ENCODE measurements at places on chromosomes 2 and 18.

GRCh38 chr2:188813315-188813714, 160.9 kb upstream of the COL3A1 start:
- no peak for DNase-seq

DNA sequence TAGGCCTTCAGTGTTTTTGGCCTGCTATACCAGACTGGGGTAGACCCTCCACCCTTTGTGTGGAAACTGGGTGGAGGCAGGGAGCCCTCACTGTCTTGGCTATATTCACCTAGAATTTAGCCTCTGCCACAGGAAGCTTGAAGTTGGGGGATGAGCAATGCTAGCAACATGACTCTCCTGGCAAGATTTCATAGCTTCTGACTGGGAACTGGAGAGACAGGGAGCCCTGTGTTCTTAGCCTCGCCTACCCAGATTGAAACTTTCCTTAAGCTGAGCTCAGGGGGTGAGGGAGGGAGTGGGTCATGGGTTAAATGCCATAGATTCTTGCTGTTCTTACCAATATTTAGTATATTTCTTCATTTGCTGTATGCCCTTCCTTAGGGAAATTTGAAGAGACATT, 46.8 kb upstream of the FAM98A start:
- DNase-seq: no peak

- no peak for DNase-seq
Measured at GRCh38 chr2:85905187-85905666, 16.4 kb upstream of the ST3GAL5 start.

DNA sequence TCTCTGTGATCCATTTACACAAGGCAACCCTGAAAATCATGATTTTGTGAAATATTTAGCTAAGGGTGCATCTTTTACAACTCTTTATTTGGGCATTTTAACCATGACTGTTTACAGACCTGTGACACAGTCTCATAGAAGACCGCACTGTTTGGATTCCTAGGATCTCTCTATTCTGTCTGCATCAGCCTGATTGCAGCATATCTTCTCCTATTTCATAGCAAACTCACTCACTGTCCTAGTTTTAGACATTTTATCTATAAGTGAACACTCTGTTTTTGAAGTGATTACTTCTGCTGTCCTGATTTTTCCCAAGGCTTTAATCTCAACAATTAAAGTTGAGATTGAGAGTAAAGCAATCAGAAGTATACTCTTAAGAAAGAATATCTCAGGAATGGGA, 56.2 kb downstream of the CAVIN2 start:
- DNase-seq: no peak

- DNase-seq: peak; percentile 95
Measured at GRCh38 chr2:71548646-71549425, 95.5 kb downstream of the DYSF start.

DNA sequence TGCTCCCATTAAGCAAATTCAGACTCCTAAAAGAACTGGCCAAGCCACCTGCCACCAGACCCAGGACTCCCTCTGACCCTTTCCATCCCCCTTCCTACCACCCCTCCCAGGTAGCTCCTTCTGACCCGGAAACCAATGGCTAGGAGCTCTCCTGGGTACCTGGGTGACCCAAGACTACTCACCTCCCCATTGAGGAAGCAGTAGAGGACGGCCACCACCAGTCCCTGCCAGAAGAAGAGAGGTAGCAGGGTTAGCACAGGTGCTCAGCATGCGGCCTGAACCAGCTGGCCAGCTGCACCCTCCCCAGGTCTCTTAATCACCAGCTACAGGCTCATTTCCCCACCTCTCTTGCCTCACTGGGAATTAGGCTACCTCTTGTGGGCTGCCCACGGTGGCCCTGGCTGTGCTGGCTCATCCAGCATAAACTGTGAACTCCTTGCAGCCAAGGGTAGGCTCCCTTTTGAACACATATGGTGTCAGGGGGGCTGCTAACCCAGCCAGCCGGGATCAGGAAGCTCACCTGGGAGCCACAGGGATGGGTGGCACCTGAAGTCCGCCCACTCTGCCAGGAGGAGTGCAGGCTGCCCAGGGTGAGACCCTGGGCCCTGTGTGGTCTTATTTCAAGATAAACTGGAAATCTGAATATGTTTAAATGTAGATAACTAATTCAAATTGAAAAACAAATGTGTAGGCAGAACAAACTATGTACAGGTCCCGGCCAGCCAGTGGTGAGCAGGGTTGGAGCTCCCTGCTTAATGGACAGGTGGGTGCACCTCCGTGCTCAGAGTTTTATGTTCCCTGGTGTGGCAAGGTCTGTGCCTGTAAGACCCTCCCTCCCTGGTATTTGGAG, 9.9 kb downstream of the TMEM37 start:
- DNase-seq: no peak

DNA sequence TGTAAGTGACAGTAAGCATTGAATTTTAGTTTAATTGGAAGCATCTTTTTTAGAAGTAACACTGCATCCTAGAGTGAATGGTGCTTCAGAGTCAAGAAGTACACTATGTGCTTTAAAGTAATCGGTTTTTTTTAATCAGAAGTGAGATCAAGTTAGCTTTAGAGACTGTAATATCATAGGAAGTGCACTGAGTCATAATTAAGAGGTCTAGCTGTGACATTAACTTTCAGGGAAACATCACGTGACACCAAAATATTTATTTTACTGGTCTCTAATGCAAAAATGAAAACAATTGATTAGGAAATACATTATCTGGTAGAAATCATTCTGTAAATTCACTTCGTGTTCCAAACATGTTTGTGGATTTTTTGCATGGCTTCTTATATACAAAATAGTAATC, 55.3 kb upstream of the KYNU start:
- DNase-seq: no peak

DNA sequence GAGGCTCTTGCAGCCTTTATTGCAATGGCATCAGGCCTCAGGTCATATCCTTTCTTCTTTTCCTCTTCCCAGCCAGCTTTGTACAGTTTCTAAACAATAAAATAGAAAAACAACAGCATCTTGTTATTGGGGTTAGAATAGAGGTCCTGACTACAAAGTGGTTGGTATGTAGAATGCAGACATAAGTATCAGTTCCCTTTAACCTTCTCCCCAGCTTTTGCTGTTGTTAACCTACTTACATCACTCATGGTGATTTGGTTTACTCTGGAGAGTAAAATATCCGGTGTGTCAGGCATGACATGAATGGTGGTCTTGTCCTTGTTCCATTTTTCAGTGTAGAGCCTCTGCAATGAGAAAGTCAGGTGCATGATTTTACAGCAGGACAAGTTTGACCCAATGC, 69.8 kb downstream of the NEB start:
- no peak for DNase-seq

DNA sequence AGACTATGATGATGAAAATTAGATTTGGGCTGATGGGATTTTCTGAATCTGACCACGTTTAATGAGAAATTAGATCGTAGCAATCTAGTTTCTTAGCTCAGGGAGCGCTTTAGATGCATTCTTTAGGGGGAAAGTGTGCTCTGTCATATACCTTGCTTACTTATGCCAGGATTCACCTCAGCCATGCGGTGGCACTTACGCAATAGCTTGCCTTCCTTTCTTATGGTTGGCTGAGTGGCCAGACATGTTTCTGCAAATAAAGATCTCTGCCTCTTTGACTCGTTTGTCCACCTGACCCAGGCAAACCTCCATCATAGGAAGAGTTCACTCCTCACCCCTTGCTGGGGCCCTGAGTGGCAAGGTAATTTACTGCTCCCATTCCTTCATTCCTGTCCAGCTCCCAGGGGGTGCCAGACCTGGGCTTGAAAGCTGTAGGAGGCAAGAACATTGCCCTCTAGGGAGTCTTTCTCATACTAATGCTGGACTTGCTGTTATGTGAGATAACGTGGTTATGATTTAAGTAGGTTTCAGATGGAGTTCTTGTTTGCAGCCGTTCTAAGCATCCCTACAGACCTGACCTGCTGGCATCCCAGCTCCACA, 57.1 kb downstream of the FBLN7 start:
- DNase-seq: no peak

- DNase-seq: no peak
Measured at GRCh38 chr18:9475643-9476591, 604 bp downstream of the RALBP1 start.

- no peak for DNase-seq
Measured at GRCh38 chr18:23718731-23719130, 29.5 kb downstream of the LAMA3 start.

- DNase-seq: no peak
Measured at GRCh38 chr18:32422978-32423740, 47.5 kb downstream of the GAREM1 start.

DNA sequence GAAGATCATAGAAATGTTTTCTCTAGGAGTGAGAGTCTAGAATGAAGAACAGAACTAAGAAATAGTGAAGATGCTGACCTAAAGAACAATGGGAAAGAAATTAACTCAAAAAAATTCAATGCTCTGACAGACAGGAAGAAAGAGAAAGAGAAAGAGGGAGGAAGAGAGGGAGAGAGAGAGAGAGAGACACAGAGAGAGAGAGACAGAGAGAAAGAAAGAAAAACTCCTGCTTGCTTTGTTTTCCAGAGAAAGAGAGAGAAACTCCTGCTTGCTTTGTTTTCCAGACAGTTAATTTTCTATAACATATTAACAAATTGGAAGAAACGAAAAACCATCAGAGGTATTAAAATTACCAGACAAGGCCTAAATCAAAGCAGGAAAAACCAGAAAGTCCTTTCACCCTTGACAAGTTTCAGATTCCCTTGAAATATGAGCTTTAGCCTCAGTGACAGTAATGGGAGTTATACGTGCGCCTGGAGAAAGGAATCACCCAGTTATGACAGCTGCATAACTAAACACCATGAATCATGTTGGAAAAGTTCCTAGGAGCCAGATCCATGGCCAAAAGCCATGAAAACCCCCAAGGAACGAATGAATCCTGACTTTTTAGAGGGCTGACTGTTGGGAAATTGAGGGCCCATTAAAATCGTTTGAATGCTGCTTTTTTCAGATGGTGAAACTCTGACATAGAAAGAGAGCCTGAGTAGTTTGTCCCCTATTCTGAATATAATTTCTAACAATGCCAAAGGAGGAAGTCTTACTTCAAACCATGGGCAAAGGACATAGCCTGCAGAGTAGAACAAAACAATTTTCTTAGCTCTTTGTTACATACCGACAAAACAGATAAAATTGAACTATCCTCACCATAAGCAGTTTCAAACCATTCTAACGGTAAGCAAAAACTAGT, 228.6 kb upstream of the CHST9 start:
- no peak for DNase-seq

GRCh38 chr2:174635776-174636404, 38.3 kb upstream of the WIPF1 start:
- no peak for DNase-seq

GRCh38 chr2:133489146-133489545, 79.1 kb downstream of the NCKAP5 start:
- no peak for DNase-seq

- peak; percentile 67 for DNase-seq
Measured at GRCh38 chr2:223306371-223306770, 254.4 kb downstream of the KCNE4 start.

DNA sequence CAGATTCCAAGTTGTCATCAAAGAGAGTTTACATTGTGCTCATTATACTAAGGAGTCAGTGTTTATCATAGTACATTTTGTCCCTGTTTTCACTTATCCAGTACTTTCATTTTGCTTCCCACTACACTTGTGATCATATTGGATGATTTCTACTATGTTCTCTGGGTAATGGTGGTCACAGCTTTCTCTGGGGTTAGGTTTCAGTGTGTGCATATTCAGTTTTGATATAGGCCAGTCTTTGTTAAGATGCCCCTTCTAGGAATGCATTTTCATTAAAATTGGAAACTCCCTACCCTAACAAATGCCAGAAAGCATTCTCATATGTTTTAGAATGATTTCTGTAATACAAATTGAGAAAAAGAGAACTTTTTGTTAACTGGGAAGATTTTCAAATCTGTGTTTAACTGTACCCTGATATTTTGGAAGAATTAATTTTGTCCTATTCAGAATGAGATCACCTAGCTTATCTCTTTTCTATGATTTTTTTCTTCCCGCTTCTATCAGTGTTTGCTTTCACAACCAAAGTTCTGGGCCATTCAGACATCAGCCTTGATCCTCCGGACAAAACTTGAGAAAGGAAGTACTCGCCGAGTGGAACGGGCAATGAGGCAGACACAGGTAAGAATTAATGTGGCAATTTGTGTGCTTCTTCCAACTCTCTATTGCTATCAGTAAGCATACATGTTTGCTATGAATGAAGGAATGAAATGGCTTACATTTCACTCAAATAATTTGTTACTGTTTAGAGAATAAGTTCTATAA, 74.6 kb downstream of the TTC27 start:
- DNase-seq: no peak

DNA sequence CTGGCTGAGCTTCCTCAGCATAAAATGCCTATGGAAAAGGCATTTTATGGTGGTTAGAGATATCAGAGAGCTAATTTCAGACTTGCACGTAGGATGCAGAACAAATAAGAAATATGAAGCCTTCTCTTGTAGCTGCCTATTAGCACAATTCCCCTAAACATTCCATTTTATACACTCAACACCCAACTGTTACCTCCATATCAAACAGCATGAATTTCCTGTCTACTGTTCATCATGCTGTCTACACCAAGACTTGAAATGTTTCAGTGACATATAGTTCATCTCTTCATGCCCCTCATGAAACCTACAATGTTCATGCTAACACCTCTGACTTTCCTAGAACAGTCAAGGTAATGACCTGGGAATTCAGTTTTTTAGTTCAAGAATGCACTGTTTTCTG, 249.9 kb downstream of the PIEZO2 start:
- no peak for DNase-seq

- DNase-seq: no peak
Measured at GRCh38 chr2:237898057-237898414, 38.6 kb downstream of the RAMP1 start.

DNA sequence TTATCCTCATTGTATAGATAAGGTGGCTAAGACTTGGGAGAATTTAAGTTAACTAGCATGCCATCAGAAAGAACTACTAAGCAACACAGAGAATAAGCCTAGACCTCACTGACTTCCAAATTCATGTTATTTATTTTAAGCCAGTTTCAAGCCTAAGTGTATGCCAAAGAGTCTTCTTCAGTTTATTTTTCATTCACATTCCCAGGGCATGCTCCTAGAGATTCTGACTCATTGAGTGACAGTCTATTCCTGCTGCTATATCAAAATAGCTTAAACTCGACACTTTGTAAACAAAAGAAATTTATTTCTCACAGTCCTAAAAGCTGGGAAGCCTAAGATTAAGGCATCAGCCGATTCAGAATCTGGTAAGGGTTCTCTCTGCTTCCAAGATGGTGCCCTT, 467.1 kb downstream of the MBD2 start:
- DNase-seq: no peak

DNA sequence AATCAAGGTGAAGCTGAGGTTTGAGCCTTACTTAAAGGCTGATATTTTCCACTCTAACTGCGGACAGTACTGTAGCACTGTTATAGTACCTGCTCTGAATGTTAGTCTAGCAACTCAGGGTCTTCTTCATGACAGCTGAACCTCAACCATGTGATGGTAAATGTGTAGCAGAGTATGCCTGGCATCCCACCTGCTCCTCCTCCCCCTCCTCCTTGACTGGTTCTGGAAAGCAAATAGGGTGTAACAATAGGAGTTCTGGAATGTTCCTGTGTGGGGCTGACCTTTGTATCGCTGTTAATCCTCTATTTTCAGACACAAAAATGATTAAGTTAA, 447 bp upstream of the CCL20 start:
- no peak for DNase-seq
